Activated naive CD8-positive, alpha-beta T cell treated with anti-CD3 and anti-CD28 coated beads, Interleukin-2, amount 50 U/mL, for 24 hours (primary cell): ENCODE measurements at places on chromosomes 16 and 17.

- H3K36me3 ChIP-seq, result peaks cover 1% of the 10 kb centered on the region
- H3K27ac ChIP-seq, result no peak overlapping the region
- no peaks in the 10 kb centered on the region for H3K4me1 ChIP-seq
Observed at GRCh38 chr16:51134269-51134812, 16.7 kb downstream of the SALL1 start.

- H3K36me3 ChIP-seq, result peaks cover 1% of the 10 kb centered on the region
- H3K27ac ChIP-seq, result peak overlapping the region; percentile 88
- peak overlapping the region; percentile 89 for H3K4me3 ChIP-seq
- no peak for DNase-seq
- peaks cover 57% of the 10 kb centered on the region for H3K4me1 ChIP-seq
Observed at GRCh38 chr17:7835814-7836595, 2.0 kb downstream of the KDM6B start.

GRCh38 chr16:57533431-57534336 is 2.7 kb downstream of the CCDC102A start:
- peaks cover 3% of the 10 kb centered on the region for H3K36me3 ChIP-seq
- DNase-seq, result peak; percentile 29
- peak overlapping the region; percentile 83 for H3K4me3 ChIP-seq
- H3K4me1 ChIP-seq, result peaks cover 84% of the 10 kb centered on the region
- H3K27ac ChIP-seq, result peak overlapping the region; percentile 71

GRCh38 chr16:87698676-87699199 is 67.0 kb downstream of the KLHDC4 start:
- H3K36me3 ChIP-seq, result peaks cover 25% of the 10 kb centered on the region
- H3K4me1 ChIP-seq, result peaks cover 37% of the 10 kb centered on the region
- DNase-seq, result no peak
- no peaks in the 10 kb centered on the region for H3K27me3 ChIP-seq

DNA sequence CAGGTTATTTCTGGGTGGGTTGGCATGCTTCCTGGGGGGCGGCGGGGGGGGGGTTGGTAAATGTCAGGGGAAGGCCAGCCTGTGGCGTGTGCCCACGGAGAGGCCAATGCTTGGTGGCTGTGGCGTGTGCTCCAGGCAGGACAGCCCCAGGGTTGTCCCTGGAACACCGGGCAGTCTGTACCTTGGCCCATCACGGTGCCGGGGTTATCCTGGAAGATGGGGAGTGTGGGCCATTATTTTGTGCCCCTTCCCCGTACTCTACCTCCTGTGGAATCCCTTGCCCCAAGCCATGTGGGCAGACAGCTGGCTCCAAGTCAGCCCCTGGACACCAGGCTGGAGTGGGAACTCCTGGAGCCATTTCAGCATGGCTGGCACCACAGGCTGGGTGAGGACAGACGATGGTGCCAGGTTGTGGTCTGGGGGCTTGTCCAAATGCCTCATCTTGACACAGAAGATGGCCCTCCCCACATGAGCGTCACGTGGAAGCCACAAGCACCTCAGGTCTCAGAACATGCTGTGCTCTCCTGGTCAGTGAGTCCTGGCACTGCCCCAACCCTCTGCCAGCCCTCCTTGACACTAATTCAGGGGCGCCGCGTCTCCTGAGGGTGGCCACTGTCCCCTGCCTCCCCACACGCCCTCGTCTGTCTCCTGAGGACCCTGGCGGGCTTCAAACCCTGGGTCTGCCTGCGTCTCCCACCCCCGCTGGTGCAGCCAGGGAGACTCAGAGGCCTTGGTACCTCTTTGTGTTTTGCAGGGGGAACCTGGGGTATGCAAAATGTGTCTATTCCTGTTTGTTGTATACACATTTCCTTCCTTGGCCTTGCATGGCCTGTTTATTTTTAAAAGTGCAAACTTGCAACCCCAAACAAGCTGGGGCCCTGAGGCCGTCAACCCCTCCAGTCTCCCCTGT is 4.3 kb downstream of the SLC16A3 start:
- H3K4me1 ChIP-seq, result peaks cover 18% of the 10 kb centered on the region
- no peak overlapping the region for H3K4me3 ChIP-seq
- DNase-seq, result no peak
- H3K27me3 ChIP-seq, result peaks cover 2% of the 10 kb centered on the region
- no peaks in the 10 kb centered on the region for H3K36me3 ChIP-seq

DNA sequence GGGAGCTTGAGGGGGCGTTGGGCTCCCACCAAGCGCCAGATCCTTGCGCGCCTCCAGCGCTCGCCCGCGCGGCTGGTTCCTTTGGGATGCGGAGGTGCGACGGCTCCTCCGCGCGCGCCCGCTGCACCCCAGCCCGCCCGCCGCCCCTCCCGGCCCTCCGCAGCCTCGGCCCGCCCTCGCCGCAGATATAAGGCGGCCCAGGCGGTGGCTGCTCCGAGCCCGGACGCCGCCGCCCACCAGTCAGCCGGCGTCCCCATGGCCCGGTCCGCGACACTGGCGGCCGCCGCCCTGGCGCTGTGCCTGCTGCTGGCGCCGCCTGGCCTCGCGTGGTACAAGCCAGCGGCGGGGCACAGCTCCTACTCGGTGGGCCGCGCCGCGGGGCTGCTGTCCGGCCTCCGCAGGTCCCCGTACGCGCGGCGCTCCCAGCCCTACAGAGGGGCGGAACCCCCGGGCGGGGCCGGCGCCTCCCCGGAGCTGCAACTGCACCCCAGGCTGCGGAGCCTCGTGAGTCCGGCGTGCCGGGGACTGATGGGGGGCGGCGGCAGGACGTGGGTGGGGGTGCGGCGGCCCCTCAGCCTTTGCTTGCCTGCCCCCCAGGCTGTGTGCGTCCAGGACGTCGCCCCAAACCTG is at the start of gene NPB:
NPB (plus strand) TSS at position 216 of the 630 bp plus-strand sequence; CDS start at position 256, 40 bp downstream.
- no peak for DNase-seq
- H3K27me3 ChIP-seq, result peaks cover 7% of the 10 kb centered on the region
- H3K27ac ChIP-seq, result no peak within 1 kb of the TSS
- H3K4me3 ChIP-seq, result no peak within 1 kb of the TSS

GRCh38 chr17:36000732-36001109 is 632 bp downstream of the CCL15 start:
- peaks cover 4% of the 10 kb centered on the region for H3K27me3 ChIP-seq
- peaks cover 23% of the 10 kb centered on the region for H3K4me1 ChIP-seq
- no peaks in the 10 kb centered on the region for H3K36me3 ChIP-seq
- no peak for DNase-seq

- no peak for DNase-seq
- peaks cover 35% of the 10 kb centered on the region for H3K4me1 ChIP-seq
- no peaks in the 10 kb centered on the region for H3K36me3 ChIP-seq
- no peak overlapping the region for H3K4me3 ChIP-seq
Observed at GRCh38 chr17:50048146-50048720, 7.7 kb upstream of the ITGA3 start.

DNA sequence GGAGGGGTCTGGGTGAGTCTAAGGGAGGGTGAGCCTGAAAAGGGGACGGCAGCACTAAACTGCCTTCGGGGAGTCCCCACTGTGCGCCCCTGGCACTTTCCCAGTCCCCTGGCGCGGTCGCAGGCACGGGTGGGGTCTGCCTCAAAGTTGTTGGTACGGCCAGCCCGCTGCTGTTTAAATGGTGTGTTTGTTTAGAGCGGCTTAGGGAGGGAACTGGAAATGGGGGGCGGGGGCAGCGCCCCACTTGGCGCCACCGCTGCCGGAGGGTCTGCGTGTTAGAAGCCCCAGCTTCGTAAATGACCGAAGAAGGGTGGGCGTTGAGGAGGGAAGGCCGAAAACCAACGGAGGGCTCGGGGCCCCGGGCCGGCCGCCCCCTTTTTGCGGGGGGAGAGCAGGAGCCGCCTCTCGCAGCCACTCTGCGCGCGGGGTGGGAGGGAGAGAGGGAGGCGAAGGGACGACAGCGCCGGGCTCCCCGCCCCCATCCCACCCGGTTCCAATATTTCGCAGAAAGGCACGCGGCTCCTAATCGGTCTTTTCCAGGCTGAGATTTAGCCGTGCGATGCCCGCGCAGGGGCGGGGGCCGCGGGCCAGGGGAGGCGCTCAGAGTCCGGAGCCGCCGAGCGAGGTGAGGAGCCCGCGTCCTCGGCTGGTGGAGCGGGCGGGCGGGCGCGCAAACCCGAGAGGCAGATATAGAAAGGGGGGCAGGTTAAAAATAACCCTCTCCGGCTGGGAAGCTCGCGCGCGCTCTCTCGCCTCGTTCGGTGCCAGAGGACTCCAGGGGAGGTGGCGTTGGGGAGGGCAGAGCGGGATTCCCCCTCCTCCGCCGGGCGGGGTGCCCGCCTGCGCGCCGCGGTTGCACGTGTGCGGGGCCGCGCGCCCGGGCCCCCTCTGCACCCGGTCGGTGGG is 54.9 kb downstream of the SREBF1 start:
- H3K36me3 ChIP-seq, result no peaks in the 10 kb centered on the region
- H3K27me3 ChIP-seq, result peaks cover 10% of the 10 kb centered on the region
- peaks cover 22% of the 10 kb centered on the region for H3K4me1 ChIP-seq
- peak overlapping the region; percentile 21 for H3K4me3 ChIP-seq
- H3K27ac ChIP-seq, result no peak overlapping the region
- DNase-seq, result peak; percentile 31

- no peaks in the 10 kb centered on the region for H3K36me3 ChIP-seq
- no peak for DNase-seq
Observed at GRCh38 chr16:62967163-62967562, 930.9 kb upstream of the CDH8 start.

GRCh38 chr17:17934806-17935205 is 37.4 kb downstream of the TOM1L2 start:
- H3K36me3 ChIP-seq, result no peaks in the 10 kb centered on the region
- no peak overlapping the region for H3K27ac ChIP-seq
- peaks cover 31% of the 10 kb centered on the region for H3K4me1 ChIP-seq
- DNase-seq, result no peak
- H3K4me3 ChIP-seq, result no peak overlapping the region

GRCh38 chr17:71032746-71033273 is 863.5 kb downstream of the KCNJ2 start:
- H3K36me3 ChIP-seq, result no peaks in the 10 kb centered on the region
- H3K27ac ChIP-seq, result no peak overlapping the region
- H3K4me1 ChIP-seq, result no peaks in the 10 kb centered on the region
- H3K27me3 ChIP-seq, result no peaks in the 10 kb centered on the region

DNA sequence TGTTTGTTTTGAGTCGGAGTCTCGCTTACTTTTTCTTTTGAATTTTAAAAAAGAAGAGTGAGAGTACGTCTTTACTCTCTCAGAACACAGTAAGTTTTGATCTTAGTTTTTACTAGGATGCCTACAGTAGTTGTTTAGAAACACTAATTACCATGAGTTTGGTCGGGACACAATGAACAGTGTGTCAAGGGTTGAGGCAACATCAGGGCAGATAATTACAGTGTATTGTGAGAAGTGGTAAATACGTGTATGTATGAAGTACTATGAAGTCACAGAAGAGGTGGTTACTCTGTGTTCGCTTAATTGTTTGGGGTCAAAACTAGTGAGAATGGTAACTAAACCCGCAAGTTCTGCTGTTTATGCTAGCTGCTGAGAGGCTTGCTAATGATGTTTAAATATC is 18.2 kb downstream of the PAFAH1B1 start:
- H3K36me3 ChIP-seq, result no peaks in the 10 kb centered on the region
- H3K4me1 ChIP-seq, result peaks cover 58% of the 10 kb centered on the region
- H3K4me3 ChIP-seq, result no peak overlapping the region
- DNase-seq, result no peak
- no peaks in the 10 kb centered on the region for H3K27me3 ChIP-seq
- H3K27ac ChIP-seq, result no peak overlapping the region

DNA sequence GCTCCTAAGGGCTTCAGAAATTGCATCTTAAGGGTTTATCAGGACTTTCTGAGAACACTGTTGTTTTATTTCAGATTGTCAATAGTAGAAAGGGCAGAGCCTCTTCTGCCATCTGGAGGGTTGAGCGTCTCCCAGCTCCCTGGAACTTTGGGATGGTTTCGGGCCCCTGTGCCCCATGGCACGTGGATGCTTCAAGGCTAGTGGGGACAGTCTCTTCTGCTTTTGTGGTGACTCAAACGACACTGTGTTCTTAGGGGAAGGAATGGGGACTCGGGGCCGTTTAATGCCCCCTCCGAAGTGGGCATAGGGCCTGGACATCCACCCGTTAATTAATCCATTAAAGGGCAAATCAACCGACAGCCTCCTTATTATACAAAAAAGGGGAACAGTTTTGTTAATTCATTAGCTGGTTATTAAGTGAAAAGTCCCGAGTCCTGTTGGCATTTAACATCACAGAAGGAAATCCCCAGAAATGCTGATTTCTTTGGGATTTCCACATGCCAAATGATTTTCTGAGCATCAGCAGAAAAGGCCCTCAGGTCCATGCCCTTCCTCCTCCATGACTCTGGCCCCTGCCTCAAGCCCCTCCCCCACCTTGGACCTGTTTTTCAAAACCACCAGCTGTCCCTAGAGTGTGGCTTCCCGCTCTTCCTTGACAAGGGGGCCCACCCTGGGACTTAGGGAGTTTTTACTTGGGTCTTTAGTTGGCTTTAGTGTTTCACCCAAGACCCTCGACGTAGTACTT is 68.7 kb downstream of the ARSG start:
- no peaks in the 10 kb centered on the region for H3K27me3 ChIP-seq
- no peak overlapping the region for H3K4me3 ChIP-seq
- H3K4me1 ChIP-seq, result peaks cover 29% of the 10 kb centered on the region
- no peak for DNase-seq
- H3K36me3 ChIP-seq, result peaks cover 8% of the 10 kb centered on the region
- no peak overlapping the region for H3K27ac ChIP-seq

DNA sequence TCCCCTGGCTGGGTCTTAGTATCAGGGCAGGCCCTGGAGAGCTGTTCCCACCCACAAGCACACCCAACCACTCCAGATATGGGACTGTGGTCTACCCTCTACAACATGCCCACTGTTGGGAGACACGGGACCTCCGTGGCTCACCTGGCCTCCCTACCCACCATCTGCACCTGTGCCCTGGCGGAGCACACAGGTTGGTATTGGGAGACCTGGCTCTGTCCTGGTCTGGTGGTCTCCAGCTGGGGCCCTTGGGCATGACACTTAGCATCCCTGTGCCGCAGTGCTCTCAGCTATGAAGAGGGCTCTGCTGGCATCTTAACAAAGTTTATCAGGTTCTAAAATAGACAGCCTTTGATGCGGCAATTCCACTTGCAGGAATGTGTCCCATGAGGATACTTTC is 5.8 kb downstream of the C16orf95 start:
- H3K27me3 ChIP-seq, result no peaks in the 10 kb centered on the region
- DNase-seq, result no peak
- no peak overlapping the region for H3K27ac ChIP-seq
- H3K4me3 ChIP-seq, result no peak overlapping the region
- peaks cover 6% of the 10 kb centered on the region for H3K4me1 ChIP-seq

GRCh38 chr16:49419862-49420261 is 46.3 kb downstream of the C16orf78 start:
- no peak overlapping the region for H3K4me3 ChIP-seq
- DNase-seq, result no peak
- H3K4me1 ChIP-seq, result no peaks in the 10 kb centered on the region
- no peaks in the 10 kb centered on the region for H3K36me3 ChIP-seq

- peaks cover 53% of the 10 kb centered on the region for H3K27me3 ChIP-seq
- no peak overlapping the region for H3K27ac ChIP-seq
- H3K36me3 ChIP-seq, result no peaks in the 10 kb centered on the region
- no peak for DNase-seq
- no peak overlapping the region for H3K4me3 ChIP-seq
- peaks cover 1% of the 10 kb centered on the region for H3K4me1 ChIP-seq
Observed at GRCh38 chr17:74351552-74352210, 10.0 kb downstream of the BTBD17 start.
